ENCODE measurements at places on chromosomes 1 and 21.

GRCh38 chr1:20028726-20029125, 41.3 kb upstream of the PLA2G5 start:
- DNase-seq, result no peak

- no peak for DNase-seq
Observed at GRCh38 chr21:41917531-41917930, 36.3 kb downstream of the C2CD2 start.

DNA sequence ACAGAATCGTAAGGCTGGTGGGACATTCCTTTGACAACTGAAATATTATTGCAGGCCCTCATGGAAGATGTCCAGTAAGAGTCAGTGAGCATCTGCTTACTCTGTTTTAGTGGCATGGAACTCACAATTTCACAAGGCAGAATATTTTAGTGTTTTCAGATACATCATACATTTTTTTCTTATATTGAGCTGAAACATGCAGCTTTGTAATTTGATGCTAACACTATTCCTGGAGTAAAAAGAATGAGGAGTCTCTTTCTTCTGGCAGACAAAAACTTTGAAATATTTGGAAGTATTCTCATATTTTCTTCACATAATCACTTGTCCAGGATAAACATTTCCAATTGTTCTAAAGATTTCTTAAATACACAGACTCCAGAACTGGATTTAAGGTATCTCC, 17.7 kb downstream of the CLDN17 start:
- no peak for DNase-seq

- no peak for DNase-seq
Observed at GRCh38 chr1:19644681-19645410, 735 bp downstream of the NBL1 start.

DNA sequence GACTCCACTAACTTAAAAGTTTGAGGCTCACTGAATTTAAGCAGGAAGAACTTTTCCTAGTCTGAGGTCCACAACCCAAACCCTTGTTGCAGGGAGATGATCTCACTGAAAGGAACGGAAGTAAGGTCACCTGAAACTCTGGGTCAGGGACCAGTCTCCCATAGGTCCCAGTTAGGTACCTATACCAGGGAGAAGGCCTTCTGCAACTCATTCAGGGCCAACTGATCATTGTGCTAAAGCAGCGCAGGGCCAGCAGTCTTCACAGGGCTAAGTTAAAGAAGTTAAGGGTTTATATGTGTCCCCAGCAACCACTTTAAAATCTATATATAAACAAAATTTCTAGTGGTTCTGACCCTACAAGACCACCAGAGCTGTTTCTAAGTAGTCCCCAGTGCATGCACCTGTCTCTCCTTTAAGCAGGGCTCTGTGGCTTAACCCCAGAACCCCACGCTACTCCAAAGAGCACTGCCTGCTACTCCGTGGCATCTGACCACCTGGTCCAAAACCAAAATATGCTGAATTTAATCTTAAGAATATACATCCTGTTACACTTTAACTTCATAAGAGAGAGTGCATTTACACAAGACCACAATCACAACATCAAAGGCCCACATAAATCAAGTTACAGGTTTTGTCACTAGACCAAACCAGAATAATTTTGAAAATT, 2.8 kb downstream of the SRSF10 start:
- no peak for DNase-seq

DNA sequence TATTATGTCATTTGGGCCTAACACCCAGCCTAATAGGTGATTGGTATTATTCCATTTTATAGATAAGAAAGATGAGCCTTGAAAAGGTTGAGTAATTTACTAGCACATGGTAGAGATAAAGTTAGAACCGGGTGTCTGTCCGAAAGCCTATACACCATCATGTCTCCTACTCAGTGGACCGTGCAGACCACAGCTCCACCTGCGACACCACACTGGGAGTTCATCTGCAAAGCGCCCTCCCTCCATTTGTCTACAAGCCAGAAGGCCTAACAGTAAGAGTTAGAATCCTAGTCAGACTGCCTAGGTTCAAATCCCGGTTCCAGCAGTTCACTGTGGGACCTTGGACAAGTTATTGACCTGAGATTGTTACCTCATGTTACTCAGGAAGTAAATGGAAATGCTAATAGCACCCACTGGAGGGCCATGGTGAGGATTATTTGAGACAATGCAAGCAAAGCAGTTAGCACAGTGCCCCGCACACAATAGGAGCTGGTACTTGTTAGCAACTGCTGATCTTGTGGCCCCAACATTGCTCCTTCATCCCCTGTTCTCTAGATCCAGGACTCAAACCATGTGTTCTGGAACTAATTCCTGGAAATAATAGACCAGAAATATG, 20.5 kb downstream of the ARMH1 start:
- DNase-seq, result no peak

- no peak for DNase-seq
Observed at GRCh38 chr1:20255666-20256065, 35.0 kb upstream of the VWA5B1 start.

- DNase-seq, result no peak
Observed at GRCh38 chr21:33013626-33014025, 12.1 kb upstream of the OLIG2 start.

- no peak for DNase-seq
Observed at GRCh38 chr1:183027791-183028190, 4.6 kb downstream of the LAMC1 start.

- no peak for DNase-seq
Observed at GRCh38 chr1:231124746-231125145, 37.1 kb upstream of the TRIM67 start.

- DNase-seq, result no peak
Observed at GRCh38 chr1:12087797-12088314, 24.8 kb downstream of the TNFRSF8 start.

GRCh38 chr21:37525810-37526209, 159.2 kb downstream of the DYRK1A start:
- no peak for DNase-seq

- no peak for DNase-seq
Observed at GRCh38 chr1:9085306-9085940, 16.0 kb upstream of the SLC2A5 start.

DNA sequence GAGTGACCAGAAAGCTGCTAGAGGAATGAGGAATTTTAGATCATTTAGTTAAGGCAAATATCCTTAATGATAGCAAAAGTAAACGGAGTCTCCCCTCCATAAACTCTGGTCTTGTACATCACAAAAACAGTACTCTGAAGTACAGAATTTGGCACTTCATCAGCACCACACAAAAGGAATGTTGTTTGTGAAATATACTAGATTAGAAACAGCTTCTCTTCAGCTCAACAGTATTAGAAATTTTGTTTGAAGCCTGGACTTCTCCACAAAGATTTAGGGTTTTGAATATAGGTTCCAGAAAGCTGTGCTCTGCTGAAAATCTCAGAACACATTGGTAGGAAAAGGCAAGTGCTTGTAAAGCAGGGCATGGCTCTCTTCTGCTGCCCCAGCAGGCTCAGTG, 135.1 kb upstream of the PTGFR start:
- no peak for DNase-seq

GRCh38 chr1:84581648-84582047, 7.4 kb upstream of the CTBS start:
- no peak for DNase-seq
